GM23338 (cell line): ENCODE measurements at places on chromosomes 11 and 22.
A peak's percentile ranks its signal among the peaks of the same experiment; 100 is the strongest.

DNA sequence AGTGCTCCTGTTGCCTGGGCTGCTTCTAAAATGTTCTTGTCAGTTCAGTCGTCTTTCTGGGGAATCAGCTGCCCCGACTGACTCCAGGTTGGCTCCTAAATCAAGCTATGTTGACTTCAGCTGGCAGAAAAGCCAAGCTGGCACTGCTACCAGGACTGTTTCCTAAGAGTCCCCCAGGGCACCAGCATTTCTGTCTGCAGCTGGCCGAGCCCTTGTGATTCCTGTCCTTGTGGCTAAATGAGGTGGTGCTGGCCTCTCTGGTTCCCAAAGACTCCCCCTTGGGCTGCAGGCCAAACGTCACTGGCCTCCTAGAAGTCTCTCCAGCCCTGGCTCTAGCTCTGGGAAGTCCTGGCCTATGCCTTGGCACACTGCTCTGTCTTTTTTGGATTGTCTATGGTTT lies 31.1 kb downstream of the GRAMD1B start:
- DNase-seq: no peak

DNA sequence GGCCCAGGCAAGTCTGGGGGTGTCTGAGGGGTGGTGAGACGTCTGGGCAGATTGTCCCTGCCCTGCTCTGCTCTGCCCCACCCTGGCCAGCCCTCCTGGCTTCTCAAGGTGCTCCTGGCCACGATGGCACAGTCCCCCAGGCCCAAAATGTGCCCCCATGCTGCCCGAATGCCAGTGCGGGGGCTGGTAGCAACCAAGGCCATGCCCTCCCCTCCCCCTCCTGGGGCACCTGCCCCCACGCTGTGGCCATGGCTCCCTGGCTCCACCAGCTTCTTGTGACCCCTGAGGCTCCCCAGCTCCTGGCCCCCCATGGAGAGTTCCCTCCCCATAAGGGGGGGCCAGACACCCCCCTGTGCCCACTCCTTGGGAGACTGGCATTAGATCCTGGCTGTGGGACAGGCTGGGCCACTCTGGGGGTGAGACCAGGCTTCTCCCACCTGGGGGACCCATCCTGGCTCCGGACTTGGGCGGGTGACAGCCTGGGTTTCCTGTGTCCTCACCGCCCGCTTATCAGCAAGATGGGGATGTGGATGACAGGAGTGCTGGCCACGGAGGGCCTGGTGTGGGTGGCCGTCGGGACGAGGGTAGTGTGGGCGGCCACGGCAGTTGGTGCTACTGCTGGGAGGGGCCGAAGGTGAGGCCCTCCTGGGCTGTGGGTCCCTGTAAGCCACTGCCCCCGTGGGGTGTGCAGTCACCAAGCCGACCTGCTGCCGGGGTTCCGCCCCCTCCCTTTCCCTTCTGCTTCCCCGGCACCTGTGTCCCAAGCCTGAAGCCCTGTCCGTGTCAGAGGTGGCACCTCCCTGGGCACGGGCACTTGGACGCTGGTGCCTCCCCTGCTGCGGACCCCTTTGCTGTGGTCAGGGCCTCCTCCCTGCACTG lies 15.9 kb upstream of the MUC6 start:
- DNase-seq: no peak

DNA sequence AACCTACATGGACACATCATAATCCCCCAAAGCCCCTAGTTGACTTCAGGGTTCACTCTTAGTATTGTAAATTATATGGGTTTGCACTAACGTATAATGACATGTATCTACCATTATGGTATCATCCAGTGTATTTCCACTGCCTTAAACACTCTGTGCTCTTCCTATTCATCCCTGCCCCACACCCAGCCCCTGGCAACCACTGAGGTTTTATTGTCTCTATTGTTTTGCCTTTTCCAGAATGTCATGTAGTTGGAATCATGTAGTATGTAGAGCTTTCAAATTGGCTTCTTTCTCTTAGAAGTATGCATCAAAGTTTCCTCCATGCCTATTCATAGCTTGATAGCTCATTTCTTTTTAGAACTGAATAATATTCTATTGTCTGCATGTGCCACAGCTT lies 16.5 kb upstream of the EIF3M start:
- DNase-seq: no peak

- DNase-seq: no peak
These were observed 23.6 kb downstream of the MYEOV start for GRCh38 chr11:69317401-69318092.

DNA sequence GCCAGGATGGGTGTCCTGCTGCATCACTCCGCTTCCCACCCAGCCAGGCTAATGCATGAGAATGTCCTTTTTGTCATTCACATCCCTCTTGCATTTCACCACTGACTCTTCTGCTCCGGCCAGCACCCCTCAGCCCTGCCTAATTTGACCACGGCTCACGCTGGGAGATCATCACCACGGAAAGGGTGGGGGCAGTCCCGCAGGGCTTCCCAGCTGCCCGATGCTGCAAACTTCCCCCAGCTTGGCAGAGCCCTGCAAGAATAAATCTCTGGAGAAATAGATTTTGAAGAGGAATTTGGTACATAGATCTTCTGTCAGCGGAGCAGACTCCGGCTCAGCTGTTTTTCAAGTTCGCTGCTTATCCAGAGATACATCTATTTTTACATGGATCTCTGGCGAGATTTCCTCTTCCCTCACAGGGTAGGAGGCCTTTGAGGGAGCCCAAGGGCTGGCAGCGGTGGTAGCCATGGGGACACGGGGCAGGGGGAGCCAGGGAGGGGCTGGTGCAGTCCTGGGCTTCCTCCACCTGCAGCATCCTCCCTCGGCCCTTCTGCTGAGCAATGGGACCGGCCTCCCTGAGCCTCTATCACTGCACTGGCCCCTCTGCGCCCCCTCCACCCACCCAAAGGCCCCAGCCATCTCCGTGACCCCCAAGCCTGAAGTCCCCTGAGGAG lies 62.6 kb downstream of the BUD13 start:
- DNase-seq: peak; percentile 66
